ENCODE measurements at places on chromosomes 5 and 9.

DNA sequence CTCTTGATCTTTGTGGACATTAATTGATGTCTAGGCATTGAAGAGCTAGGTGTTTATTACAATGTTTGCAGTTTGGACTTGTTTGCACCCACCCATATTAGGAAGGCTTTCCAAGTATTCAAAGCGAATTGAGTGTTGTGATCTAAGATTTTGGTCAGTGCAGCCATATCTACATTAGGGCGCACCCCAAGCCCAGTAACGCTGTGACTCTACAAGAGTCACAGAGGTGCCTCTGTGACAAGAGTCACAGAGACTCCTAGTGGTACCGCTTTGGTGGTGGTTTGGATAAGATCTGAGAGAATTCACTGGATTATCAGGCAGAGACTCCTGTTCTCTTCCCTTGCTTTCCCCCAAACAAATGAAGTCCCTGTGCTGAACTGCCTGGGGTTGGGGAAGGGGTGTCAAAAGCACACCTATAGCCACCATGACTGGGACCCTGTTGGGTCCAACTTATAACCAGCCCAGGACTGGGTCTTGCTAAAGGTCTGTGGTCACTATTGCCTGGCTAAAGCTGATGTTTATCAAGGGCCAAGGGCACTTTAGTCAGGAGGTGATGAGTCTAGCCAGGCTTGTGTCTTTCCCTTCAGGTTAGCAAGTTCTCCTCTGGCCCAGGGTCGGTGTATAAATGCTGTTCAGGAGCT is 114.1 kb upstream of the RIOK2 start:
- no peak for DNase-seq

DNA sequence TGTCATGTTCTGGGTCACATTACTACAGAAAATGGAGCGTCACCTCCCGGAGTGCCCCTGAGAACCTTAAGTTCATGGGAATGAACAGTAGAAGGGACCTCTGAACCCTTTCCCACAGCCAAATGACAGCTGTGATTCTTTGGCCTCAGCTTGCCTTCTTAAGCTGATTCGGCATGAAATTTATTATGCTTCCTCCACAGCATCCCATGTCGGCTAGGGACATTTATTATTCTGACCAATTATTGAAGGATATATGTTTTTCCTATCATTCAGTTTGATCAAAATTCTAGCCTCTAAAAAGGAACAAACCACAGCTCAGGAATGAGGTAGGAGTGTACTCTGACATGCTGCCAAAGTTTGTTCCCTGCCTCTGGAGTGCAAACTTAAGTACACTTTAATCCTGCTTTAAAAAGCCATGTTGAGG is 440.6 kb downstream of the CETN3 start:
- DNase-seq, result no peak

DNA sequence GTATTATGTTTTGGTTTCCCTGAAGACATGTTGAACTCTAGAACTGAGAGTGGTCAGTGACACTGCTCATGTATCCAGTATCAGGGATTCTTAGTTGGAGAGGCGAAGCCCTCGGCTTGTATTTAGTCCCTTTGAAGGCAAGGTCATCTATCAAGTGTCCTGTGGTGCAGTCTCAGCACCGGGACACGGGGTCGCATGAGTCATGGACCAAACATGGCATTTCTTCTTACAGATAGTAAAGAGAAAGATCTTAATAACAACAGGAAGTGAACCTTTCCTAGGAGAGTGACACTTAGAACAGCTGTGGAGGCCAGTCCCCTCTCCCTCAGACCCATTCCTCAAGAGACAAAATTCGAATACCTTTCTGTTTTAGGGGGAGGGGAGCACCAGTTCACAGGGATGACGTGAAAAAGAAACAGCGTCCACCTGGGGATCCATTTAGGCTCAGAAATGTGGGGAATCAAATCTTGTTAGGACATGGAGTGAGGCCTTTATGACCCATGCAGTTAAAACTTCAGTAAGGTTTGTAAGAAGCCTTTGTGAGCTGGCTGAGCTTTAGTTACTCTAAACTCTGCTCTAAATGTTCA is 86.5 kb downstream of the ADGRV1 start:
- no peak for DNase-seq

- no peak for DNase-seq
Measured at GRCh38 chr5:98994611-98995010, 65.8 kb upstream of the CHD1 start.

- no peak for DNase-seq
Measured at GRCh38 chr5:180522330-180522729, 28.2 kb downstream of the CNOT6 start.

GRCh38 chr5:72448368-72448767 is 58.8 kb downstream of the ZNF366 start:
- DNase-seq, result no peak

DNA sequence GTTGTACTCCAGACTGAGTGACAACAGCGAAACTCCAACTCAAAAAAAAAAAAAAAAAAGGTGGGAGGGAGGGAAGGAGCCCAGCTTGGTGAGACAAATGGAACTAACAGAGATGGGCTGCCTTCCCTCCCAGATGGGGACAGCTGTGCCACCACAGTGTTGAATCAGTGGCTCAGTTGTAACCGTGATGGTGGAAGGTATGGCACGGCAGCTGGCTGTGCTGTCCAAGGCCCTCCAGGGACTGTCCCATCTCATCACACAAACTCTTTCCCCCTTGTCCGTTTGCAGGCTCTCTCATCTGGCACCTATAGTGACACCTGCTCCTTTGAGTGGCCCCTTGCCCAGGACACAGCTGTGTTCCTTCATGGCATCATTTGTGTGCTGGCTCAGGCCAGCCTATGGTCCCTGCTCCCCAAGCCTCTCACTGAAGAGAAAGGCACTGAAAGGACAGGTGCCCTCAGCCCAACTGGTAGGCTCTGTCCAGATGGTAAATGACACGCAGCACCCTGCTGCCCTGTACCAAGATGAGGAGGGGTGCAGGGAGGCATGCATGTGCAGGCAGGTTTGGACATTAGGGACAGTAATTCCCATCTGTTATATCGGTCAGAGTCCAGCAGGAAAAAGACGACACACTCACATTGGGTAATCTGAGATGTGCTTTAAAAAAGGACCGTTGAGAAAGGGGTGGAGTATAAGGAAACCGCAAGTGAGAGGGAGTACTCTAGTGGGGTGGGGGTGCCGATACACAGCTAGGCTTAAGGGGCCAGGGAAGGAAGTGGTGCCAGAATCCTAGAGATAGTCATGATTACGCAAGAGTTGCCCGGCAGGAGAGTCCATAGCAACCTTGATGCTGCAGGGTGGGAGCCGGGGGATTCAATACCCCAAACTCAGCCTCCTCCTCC is 4.3 kb downstream of the SMIM33 start:
- peak; percentile 55 for DNase-seq

DNA sequence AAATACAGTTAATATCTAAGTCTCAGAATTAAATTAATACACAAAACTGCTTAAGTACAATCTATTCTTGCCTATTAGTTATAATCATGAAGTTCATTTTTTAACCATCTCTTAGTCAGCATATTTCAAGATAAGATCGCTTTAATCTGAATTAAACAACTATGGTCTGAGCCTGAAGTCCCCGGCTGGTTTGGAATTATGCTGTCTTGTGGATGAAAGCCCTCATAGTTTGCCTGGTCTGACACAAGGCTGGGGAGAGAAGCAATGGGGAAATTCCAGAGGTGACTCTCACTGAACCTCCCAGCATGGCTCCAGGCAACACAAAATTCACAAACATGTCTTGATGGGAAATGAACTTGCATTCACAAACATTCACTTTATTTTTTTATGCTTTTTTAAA is 28.0 kb upstream of the GRAMD2B start:
- DNase-seq, result no peak

DNA sequence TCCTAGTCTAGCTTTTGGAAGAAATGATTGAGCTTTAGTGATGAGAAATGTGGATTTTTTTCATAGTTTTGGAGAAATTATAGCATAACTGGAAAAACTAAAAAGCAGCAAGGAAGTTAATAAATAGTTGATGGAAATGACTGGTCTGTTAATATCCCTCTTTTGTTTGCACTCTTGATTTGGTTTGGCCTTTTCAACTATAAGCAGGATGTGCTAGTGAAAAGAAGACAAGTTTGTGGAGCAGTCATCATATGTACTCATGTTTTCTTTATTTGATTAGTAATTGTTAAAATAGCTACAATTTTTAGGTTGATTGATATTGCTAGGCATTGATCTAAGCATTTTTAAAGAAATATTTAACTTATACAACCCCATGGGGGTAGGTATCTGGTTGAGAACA is 374.7 kb downstream of the TAF11L14 start:
- no peak for DNase-seq

DNA sequence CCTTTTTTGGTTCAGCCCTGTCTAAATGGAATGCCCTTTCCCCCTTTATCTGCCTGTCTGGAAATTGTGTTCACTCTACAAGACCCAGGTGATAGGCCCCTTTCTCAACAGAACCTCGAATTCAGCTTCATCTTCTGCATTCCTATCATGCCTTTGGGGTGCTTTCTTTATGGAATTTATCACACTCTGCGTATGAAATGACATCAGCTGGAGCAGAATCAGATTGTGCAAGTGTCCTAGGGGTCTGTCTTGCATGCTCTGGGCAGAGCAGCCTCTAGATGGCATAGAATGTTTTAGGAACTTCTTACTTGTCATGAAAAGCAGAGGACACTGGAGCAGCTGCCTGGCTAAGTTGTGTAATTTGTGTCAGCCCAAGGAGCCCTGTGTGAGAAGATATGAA is 84.9 kb downstream of the ISL1 start:
- no peak for DNase-seq

DNA sequence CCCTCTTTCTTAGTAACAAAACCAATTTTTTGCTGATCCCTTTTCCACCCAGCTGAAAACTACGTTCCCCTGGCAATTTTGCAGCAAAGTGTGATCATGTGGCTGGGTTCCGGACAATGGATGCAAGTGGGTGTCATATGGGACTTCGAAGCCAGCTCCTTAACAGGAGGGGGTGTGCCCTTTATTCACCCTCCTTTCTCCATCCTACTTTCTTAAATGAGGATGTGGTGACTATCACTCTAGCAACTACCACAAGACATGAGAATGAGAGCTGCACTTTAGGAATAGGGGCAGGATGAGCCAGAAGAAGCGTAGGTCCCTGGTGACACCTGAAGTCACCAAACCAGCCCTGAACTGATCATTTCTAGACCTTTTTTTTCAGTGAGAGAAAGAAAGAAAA is 58.9 kb downstream of the IRF1 start:
- no peak for DNase-seq

GRCh38 chr5:67917561-67917960 is 298.0 kb upstream of the PIK3R1 start:
- DNase-seq, result no peak

- no peak for DNase-seq
Measured at GRCh38 chr9:126663661-126664072, 49.9 kb downstream of the LMX1B start.

GRCh38 chr9:124495126-124496074 is 11.8 kb downstream of the NR5A1 start:
- DNase-seq, result no peak

DNA sequence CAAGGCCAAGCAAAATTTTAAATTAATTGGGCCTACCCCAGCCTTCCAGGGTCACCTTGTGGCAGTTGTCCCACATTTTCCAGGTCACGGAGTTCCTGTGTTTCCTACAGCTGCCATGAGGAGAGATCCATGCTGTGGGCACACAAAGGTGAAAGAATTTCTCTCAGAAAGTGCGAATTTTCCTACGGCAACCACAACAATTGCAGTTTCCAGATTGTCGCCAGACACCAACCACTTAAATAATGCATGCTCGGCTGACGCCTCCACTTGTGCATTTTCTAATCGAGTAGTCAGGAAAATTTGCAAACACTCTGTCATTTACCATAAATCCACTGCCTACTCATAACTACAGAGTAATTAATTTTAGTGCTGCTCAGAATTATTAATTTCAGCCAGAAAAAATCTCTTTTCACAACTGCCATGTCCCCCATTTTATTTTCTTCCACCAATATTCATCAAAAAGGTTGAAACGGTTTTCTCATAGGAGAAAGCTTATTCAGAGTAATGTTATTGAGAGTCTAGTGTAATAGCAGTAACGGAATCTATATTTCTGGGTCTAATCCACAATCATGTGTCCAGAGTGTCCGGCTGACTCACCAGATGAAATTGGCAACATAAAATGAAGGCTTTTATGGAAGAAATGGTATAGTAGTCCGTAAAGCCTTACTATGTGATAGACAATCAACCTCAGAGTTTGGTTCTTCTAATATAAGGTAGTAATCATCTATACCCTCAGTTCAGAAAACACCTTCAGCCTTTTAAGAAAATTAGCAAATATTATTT is 389.8 kb downstream of the NR2F1-AS1 start:
- DNase-seq, result no peak

DNA sequence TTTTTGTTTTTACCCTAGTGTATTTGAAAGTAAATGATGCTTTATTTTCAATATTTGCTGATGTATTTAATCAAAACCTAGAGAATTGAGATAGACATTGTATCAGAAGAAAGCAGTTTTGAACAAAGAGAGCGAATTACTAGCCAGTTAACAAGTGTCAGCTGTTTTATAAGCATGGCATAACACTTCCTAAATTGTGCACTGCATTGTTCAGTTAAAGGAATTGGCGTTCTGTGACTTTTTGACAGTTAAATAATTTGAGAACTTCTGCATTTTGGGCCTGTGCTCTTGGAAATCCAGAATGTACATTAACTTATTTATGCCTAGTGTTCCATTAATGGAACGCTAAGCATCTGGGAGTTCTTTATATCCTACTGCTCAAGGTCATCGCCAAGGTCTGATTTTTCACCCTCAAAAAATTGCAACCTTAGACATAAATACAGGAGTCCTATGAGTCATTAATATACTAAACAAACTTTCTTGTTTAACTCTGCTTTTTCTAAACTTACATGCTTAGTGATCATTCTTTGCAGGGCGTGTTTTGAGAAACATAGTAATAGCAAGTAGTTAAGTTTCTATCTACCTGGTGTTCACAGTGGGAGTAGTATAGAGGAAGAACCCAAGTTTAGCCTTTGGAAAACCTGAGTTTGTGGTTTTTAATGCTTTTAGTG is 31.1 kb downstream of the RASA1 start:
- DNase-seq, result no peak

GRCh38 chr9:112422417-112423148 is 42.7 kb downstream of the HSDL2 start:
- no peak for DNase-seq
